ENCODE measurements at places on chromosomes 11 and 22. TPM values are rescaled to one million over a fixed set of nuclear protein-coding genes. Genes with fewer than 3 reads are reported as not detected.

Gene LRRN4CL
- total RNA-seq = 0.45 TPM

Gene LINC01488
- total RNA-seq = not detected

Gene CRYBB1
- total RNA-seq = 0.22 TPM

Gene ADAMTS8
- not detected for total RNA-seq

Gene CASP5
- not detected for total RNA-seq

Gene PARVG
- 6.3 TPM for total RNA-seq

Gene OR5T3
- not detected for total RNA-seq

Gene FOSL1
- total RNA-seq = not detected

GRCh38 chr22:47089796-47090460 lies 327.5 kb downstream of the TBC1D22A start:
- peaks cover 11% of the 10 kb centered on the region for H3K4me1 ChIP-seq
- no peaks in the 10 kb centered on the region for H3K27me3 ChIP-seq
- H3K27ac ChIP-seq = no peak overlapping the region
- no peaks in the 10 kb centered on the region for H3K36me3 ChIP-seq
- no peak overlapping the region for H3K4me3 ChIP-seq

DNA sequence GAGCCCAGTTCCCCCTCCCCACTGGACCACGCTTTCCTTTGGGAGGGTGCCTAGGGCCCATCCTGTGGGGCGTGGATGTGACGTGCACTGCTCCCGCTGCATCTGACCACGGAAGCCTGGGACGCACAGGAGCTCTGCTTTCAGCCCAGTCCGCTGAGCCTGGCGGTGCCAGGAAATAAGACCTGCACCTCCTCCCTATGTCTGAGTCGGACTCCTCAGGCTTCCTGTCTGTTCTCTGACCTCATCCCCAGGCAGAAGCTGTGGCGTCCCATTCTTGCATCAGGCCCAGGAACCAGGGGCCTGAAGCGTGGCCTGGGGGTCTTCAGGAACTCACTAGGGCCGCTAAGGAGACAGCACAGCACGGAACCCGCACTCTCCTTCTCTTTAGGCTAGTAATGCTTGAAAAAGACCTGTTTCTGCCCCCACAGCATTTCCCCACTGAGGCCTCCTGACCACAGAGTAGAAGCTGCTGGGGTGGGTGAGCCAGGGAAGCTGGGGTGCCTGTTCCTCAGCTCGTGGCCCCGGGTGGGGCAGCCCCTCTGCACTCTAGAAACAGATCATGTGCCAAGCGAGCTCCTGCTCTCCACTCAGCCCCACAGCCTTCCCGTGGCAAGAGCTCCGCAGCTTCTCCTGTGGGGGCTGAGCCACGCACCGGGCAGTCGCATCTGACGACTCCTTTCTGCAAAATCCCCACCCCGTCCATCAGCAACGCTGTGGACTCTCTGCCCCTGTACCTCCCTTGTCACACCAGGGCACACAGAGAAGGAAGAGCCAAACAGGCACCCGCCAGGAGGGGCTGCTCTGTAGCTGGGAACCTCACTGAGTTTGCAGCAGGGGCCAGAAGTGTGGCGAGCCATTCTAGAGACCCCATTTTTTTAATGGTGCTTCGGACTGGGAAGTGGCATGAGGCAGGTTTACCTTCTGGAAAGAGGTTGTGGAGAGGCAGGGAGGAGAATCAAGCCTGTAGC lies 22.6 kb downstream of the MOV10L1 start:
- H3K4me1 ChIP-seq = no peaks in the 10 kb centered on the region
- no peaks in the 10 kb centered on the region for H3K27me3 ChIP-seq

DNA sequence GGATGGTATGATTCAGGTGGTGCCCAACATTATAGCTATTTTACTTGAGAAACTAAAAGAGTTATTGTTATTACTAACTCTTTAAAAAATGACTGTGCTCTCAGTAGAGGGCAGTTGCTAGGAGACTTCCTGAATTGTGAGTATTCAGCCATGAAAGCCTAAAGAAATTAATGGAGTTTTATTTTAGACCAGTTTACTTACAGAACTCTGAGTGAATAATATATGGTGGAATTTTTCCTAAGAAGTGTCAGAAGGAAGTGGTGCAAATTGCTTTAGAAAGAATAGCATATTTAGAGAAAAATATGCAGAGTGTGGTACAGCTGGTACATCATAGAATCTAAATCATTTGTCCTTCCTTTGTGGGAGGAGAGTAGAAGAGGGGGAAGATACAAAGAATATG lies 689.9 kb upstream of the CCDC90B start:
- no peaks in the 10 kb centered on the region for H3K4me1 ChIP-seq
- no peak overlapping the region for H3K27ac ChIP-seq
- no peaks in the 10 kb centered on the region for H3K36me3 ChIP-seq

DNA sequence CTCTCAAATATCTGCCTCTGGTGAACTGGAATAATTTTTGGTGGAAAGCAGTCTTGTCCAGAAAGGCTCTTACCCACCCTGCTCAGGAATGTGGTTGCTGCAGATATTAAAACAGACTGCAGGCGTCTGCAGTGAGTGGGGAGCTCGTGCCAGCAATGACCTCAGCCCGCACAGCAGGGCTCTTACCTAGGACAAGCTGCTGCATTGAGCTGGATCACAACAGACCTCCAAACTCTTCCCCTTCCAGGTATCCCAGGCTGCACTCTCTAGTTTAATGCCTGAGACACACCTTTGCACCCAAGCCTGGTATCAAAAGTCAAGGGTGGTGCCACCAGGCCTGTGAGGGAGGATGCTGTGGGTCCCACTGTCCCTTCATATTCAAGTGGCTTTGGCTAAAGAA lies 69.7 kb upstream of the CDON start:
- no peaks in the 10 kb centered on the region for H3K27me3 ChIP-seq
- no peak overlapping the region for H3K27ac ChIP-seq
- DNase-seq = no peak
- no peak overlapping the region for H3K4me3 ChIP-seq

DNA sequence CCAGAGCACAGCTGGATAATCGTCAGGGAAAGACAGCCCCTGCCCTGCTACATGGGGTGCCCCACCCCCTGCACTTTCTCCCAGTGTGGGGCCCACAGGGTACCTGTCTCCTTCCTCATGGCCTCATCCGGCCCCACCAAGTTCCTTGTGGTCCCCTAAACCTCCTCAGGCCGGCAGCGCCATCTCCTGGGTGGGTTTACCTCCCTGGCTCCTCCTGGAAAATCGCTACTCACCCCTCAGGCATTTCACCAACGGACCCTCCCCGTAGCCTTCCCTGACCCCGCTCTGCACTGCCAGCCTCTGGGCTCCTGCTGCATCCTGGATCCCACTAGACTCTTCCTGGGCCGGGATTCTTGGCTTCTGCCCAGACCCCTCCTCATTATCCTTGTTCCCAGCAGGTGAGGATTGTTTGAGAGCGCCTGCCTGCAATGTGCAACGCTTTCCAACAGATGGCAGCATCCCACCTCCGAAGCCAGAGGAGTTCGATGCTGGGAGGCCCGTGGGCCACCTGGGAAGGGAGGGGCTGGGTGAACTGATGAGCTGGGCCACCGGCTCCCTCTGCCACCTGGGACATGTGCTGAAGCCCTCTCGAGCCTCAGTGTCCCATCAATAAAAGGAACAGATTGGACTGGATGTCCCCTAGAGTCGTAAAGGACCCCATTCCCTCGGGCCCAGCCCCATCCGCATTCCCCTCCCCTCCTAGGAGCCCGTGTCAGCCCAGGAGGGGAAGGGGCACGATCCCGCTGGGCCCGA lies 44.2 kb upstream of the TTLL12 start:
- no peak overlapping the region for H3K4me3 ChIP-seq
- H3K27me3 ChIP-seq = no peaks in the 10 kb centered on the region
- no peaks in the 10 kb centered on the region for H3K4me1 ChIP-seq

- no peaks in the 10 kb centered on the region for H3K36me3 ChIP-seq
- no peaks in the 10 kb centered on the region for H3K4me1 ChIP-seq
- no peak overlapping the region for H3K27ac ChIP-seq
- no peak for DNase-seq
- H3K27me3 ChIP-seq = no peaks in the 10 kb centered on the region
Measured at GRCh38 chr11:126548581-126549550, 193.4 kb downstream of the ST3GAL4 start.

GRCh38 chr22:32623943-32624342 lies 149.3 kb downstream of the FBXO7 start:
- no peaks in the 10 kb centered on the region for H3K27me3 ChIP-seq
- no peak overlapping the region for H3K27ac ChIP-seq
- no peaks in the 10 kb centered on the region for H3K4me1 ChIP-seq
- H3K4me3 ChIP-seq = no peak overlapping the region

DNA sequence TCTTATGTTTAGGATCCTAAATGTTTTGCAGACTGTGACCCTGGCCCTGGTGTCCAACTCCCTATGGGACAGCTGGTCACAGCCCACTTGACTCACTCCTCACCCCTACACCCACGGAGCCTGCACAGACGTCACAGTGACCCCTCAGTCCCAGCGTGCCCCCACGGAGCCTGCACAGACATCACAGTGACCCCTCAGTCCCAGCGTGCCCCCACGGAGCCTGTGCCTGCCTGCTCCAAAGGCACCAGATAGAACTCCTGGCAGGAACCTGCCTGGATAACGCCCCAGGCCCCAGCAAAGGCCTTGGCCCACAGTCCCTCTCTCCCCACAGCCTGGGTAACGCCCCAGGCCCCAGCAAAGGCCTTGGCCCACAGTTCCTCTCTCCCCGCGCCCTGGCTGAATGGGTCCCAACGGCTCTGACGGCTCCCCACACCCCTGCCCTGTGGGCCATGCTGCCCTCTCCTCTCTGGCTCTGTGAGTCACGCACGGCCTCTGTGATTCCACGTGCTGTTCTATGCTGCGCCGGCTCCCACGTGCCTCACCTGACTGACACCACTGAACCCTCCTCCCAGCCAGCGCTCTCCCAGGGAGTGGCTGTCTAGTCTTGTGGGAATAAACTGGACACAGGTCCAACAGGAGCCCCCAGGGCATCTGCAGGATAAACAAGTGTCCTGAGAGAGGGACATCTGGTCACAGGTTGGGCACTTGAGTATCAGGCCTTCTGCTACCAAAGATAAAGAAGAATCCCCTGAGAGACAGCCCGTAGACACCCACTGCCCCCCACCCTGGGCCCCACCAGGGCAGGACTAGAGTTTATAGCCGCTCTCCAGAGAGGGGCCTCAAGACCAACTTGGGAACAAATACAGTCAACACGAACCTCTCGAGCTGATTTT lies 250.3 kb downstream of the BRD1 start:
- H3K4me1 ChIP-seq = no peaks in the 10 kb centered on the region
- peaks cover 19% of the 10 kb centered on the region for H3K36me3 ChIP-seq
- no peak overlapping the region for H3K4me3 ChIP-seq

GRCh38 chr11:69642549-69642912 lies 1.6 kb downstream of the CCND1 start:
- H3K4me1 ChIP-seq = peaks cover 18% of the 10 kb centered on the region
- H3K27ac ChIP-seq = no peak overlapping the region
- peak overlapping the region; percentile 52 for H3K4me3 ChIP-seq
- no peaks in the 10 kb centered on the region for H3K36me3 ChIP-seq
- DNase-seq = no peak

DNA sequence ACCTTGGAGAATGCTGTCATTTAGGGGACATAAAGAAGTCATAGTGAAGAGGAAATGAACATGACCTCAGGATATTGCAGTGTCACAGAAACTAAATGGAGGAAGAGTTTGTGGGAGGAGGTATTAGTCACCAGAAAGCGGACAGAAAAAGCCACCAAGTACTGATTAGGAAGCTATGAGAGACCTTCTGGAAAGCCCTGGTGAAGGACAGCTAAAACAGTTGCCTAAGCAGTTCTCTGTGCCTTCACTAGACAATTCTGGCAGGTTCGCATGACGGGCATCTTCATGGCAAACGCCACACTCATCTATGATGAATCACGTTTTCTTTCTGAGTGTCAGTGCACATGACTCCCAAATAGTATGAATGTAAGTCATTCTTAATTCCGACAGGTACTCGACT lies 325.8 kb downstream of the C11orf87 start:
- H3K4me3 ChIP-seq = no peak overlapping the region
- H3K4me1 ChIP-seq = peaks cover 28% of the 10 kb centered on the region
- no peak for DNase-seq
- H3K36me3 ChIP-seq = no peaks in the 10 kb centered on the region

DNA sequence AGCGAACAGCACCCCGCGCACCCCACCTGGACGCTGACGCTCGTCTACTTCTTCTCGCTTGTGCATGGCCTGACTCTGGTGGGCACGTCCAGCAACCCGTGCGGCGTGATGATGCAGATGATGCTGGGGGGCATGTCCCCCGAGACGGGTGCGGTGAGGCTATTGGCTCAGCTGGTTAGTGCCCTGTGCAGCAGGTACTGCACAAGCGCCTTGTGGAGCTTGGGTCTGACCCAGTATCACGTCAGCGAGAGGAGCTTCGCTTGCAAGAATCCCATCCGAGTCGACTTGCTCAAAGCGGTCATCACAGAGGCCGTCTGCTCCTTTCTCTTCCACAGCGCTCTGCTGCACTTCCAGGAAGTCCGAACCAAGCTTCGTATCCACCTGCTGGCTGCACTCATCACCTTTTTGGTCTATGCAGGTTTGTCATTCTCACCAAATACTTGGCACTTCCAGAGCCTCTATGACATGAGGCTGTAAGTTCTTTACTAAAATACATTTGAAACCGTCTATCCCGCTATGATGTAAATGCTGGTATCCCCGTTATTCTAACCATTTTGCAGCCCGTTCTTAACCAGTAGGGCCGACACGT lies 535 bp downstream of the AQP11 start:
- H3K4me1 ChIP-seq = peaks cover 20% of the 10 kb centered on the region
- DNase-seq = no peak
- no peak overlapping the region for H3K27ac ChIP-seq
- H3K36me3 ChIP-seq = no peaks in the 10 kb centered on the region

- no peak overlapping the region for H3K4me3 ChIP-seq
- no peak for DNase-seq
- no peaks in the 10 kb centered on the region for H3K27me3 ChIP-seq
- H3K4me1 ChIP-seq = no peaks in the 10 kb centered on the region
- H3K27ac ChIP-seq = no peak overlapping the region
Measured at GRCh38 chr11:48148749-48149148, 67.9 kb upstream of the OR4B1 start.

DNA sequence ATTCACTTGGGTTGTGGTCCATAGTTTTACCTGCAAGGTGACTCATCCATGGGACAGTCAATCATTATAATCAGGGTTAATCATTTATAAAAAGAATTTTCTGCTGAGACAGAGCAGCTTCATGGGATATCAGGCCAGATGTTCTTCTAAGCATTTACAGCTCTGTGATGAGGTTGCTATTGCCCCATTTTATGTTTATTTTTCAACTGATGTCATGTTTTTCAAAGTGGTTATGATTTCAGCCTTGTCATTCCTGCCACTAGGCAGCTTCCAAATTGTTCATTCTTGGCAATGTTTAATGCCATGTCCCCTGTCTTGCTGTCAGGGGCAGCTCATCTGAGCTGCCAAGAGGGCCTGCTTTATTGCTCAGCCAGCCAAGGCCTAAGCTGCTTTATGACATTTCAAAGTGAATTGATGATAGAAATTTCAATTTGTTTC lies 35.9 kb upstream of the ZBED5 start:
- H3K27me3 ChIP-seq = no peaks in the 10 kb centered on the region
- DNase-seq = no peak
- no peaks in the 10 kb centered on the region for H3K4me1 ChIP-seq
- H3K27ac ChIP-seq = no peak overlapping the region

All from Karpas-422 (cell line).